ENCODE measurements at places on chromosomes 1 and 21.
A peak's percentile ranks its signal among the peaks of the same experiment; 100 is the strongest.

DNA sequence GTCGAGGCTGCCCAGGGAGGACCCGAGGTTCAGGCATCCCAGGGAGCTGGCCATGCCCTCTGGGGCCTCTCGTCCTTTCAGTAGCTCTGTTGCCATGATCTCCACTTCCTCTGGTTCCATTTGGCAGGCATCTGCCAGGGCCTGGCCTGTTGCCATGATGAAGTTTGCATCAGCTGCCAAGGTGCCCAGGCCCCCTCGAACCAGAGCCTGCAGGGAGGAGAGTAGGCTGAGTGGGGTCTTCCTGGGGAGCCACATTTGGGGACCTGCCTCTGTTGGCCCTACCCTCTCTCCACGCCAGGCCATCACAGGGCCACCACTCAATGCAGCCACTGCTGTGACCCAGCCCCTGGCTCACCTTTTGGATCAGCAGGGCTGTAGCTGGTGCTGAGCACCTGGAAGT is 16.4 kb upstream of the KIF21B start:
- DNase-seq: no peak

- DNase-seq: peak; percentile 60
Measured at GRCh38 chr21:15252431-15252830, 187.6 kb upstream of the NRIP1 start.

DNA sequence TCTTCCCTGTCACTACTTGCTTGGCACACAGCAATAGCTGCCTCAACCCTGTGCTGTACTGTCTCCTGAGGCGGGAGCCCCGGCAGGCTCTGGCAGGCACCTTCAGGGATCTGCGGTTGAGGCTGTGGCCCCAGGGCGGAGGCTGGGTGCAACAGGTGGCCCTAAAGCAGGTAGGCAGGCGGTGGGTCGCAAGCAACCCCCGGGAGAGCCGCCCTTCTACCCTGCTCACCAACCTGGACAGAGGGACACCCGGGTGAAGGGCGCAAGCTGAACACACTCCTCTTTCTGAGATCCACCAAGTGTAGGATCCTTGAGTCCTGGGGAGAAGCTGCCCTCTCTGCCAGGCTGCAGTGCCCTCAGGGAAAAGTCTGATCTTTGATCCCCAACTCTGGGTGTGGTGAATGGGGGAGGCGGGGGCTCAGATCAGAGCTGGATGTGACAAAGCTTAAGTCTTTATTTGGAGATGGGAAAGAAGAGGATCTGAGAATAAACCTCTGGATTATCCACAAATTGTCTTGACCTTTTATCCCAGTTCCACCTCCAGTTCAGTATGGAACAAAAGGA is 1.2 kb downstream of the RXFP4 start:
- DNase-seq: no peak

DNA sequence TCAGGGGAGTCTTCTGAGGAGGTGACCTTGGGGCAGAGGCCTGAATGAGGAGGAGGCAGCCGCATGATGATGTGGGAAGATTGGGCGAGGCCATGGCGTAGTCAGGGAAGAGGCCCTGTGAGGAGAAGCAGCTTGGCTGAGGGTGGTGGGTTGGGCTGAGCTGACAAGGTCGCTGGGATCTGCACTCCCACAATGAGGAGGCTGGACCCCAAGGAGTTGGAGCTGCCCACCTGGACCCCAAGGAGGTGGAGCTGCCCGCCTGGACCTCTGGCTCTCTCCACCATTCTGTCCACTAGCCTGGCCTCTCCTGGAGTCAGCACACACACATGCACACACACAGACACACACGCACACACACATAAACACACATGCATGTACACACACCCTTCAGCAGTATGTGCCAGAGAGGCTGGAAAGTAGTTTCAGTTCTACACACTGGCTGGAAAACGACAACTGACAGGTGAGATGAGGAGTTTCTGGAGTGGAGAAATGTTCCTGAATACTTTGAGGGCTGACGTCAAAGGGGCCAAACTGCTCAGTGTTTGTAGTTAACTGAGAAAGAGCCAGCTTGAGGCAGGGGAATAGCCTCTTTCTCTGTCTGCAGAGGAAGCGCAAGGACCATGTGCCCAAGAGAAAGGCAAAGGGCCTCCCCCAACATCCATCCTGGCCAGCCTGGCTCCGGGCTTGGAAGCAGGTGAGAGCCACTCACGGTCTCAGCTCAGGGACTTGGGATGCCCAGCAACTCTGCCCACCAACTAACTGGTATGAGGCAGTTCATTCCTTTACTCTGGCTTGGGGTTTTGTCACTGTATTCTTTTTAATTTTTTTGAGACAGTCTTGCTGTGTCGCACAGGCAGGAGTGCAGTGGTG is 7.1 kb downstream of the SMPDL3B start:
- DNase-seq: no peak

DNA sequence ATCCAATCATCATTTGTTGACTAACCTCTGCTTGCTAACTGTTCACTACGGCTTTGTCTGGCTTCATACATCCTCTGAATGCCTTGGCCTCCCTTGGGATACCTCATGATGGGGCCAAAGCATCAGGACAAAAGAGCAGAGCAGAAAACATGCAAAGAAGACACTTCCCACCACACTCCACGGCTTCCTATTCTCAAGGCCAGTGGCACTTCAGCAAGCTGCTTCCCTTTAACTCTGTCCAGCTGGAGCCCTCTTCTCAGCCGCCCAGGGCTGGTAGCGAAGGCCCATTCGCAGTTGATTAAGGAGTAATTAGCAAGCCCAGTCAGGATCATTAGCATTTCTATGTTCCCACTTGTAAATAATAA is 224.3 kb upstream of the FGGY start:
- DNase-seq: peak; percentile 42

GRCh38 chr1:160216301-160216700 is 11.1 kb downstream of the PEA15 start:
- DNase-seq: no peak

- no peak for DNase-seq
Measured at GRCh38 chr1:196593955-196594354, 14.3 kb downstream of the KCNT2 start.

GRCh38 chr21:42691901-42692559 is 38.6 kb downstream of the PDE9A start:
- DNase-seq: no peak
